Astrocyte of the cerebellum (primary cell): ENCODE measurements at places on chromosomes 4 and X.

DNA sequence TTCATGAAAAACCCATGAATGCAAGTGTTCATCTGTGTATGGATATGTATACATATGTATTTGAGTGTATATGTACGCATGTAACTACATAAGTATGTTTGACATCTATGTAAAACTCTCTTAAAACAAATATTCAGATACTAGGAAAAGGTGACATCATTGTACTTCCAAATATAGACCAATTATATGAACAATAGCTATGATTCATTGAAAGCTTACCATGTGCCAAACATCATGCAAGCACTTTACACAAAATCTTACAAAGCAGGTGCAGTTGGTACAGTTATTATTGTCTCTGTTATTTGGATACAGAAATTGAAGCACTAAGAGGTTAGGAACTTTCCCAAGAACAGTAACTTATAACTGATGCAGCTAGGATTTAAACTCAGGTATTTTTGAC is 21.4 kb downstream of the MAGEB17 start:
- no peak for DNase-seq

DNA sequence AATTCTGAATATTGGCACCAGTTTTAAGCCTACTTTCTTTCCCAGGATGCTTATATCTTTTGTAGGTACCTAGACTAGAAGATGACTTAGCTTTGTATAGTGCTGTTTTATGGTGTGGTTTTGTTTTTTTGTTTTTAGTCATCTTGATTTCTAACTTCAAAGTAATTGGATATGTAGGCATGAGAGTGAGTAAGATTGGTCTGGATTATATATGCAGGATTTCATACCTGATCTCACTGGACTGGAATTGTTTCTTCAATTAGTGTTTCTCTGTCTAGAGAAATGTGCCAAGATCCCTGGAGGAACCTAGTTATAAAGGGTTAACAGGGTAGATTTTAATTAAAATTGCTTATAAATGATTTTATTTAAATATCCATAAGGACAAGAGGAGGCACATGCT is 23.1 kb downstream of the NAP1L5 start:
- no peak for DNase-seq

- DNase-seq = no peak
Observed at GRCh38 chr4:7770224-7771050, 169.2 kb downstream of the AFAP1 start.

- peak; percentile 72 for DNase-seq
Observed at GRCh38 chr4:146333187-146333894, 119.0 kb downstream of the REELD1 start.

DNA sequence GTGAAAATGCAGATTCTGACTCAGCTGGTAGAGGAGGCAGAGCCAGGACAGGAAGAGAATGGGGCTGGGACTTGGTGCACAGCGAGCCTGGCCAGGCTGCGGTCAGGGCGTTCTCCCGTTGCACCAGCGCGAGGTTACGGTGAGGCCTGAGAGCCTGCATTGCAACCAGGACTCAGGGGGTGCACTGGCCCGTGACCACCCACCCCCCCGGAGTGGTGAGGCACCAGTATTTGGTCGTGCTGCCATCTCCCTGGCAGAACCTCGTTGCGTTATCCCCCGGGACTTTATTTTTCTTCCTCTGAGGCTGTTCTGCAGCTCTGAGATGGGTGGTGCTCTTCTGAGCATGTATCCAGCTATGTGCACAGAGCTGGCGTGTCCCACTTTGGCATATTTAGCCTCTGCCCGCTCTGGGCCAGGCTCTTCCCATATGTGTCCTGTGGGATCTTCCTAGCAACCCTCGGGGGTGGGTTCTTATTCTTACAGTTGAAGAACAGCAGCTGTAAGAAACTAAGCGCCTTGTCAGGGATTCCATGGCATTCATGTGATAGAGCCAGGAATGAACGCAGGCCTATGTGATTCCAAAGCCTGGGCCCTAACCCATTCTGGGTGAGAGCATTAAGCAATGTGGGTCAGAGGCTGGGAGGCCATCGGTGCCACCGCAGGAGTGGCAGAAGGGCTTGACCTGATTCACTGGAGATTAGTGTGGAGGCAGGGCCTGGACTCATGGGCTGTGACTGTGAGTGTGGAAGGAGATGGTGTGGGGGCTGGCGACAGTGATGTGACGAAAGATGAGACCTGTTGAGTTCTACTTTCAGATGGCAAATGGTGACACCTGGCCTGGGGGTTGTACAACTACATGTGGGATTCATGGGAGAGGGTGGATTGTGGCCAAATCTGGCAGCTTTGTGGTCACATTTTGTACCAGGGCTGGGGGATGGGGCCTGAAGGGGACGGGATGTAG is 3.1 kb downstream of the TADA2B start:
- no peak for DNase-seq

DNA sequence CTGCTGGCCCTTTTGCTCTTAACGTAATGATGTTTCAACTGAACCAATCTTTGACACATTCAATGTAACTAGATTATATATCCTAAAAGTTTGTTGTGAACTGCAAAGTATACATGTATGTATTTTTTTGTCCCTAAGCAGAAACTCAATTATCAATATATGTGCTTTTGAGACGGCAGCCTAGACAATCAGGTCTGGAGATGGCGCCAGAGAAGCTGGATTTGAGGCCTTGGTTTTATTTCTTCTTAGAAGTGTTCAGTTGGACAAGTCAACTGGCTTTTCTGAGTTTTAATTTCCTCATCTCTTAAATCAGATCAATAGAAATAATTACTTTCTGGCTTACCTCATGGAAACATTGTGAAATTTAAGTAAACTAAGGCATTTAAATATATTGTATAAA is 62.5 kb downstream of the DCAF8L1 start:
- DNase-seq = peak; percentile 4

DNA sequence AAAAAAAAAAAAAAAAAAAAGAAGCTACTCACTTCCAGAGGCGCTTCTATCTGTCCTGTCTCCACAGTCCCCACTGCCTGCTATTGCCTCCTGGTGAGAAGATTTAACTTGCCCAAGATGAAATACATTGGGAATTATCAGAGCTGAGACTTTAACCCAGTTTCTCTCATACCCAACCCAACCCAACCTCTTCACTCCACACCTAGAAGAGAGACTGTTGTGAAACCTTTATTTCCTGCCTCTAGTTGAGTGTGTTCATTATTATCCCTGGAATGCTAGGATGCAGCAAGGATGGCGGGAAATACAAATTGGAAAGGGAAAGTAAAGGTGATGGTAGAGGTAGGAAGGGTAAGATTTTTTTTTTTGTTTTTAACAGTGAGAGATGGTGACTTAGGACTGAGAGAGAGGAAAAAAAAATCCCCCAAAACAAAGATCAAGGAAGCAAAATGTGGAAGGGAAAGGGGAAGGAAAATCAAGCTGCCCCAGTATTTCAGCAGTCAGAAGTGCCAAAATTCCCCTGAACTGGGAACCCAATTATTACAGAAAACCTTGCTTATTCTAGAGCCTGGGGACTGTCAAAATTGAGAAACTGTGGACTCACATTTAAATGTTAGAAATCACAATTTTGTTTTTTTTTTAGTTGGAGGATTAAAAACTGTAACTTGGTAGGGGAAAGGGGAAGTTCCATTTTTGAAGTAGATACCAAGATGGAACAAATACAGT is 253.0 kb downstream of the PTTG2 start:
- no peak for DNase-seq

- no peak for DNase-seq
Observed at GRCh38 chrX:20796450-20796849, 529.7 kb upstream of the RPS6KA3 start.

GRCh38 chr4:52822972-52823701 is 39.0 kb upstream of the RASL11B start:
- peak; percentile 55 for DNase-seq
